CD8-positive, alpha-beta memory T cell (primary cell): ENCODE measurements at places on chromosomes 1 and 21. TPM values are rescaled to one million over a fixed set of nuclear protein-coding genes. Genes with fewer than 3 reads are reported as not detected.

TMEM269 gene
- polyA plus RNA-seq = not detected

DNA sequence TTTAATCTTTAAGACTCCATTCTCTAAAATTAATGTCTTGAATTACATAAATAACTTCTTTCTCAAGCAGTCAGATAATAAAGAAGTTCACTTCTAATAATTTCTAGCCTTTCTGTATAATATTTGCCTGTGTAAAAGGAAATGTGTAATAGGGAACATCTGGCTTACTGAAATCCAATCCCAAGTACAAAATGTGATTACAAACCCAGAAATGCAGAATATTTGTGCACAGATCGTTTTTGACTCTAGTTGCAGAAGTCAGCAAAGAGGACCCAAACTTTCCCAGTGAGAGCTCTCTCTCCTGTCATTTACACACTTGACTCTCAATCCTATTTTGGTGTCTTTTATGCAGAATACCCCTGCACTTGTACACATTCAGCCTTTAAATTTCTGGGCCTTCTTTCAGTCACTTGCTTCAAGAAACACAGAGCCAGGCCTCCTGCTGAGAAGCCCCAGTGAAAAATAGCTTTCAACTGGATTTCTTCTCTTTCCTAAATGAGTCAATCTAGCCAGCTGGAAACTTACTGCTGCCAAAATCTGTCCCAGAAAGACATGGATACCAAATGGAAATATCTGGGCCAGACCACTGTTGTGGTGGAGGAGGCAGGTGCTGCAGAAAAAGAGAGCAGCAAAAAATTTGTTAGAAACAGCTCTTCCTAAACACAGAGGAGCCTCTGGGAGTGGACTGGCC is 68.5 kb upstream of the ADAM30 start:
- no peak for DNase-seq
- no peaks in the 10 kb centered on the region for H3K27me3 ChIP-seq
- H3K36me3 ChIP-seq = peaks cover 23% of the 10 kb centered on the region
- H3K4me3 ChIP-seq = no peak overlapping the region

GRCh38 chr1:216458812-216459211 is 35.6 kb upstream of the USH2A start:
- no peaks in the 10 kb centered on the region for H3K36me3 ChIP-seq
- no peak overlapping the region for H3K27ac ChIP-seq
- no peak overlapping the region for H3K4me3 ChIP-seq
- H3K27me3 ChIP-seq = no peaks in the 10 kb centered on the region
- no peaks in the 10 kb centered on the region for H3K4me1 ChIP-seq

- no peak overlapping the region for H3K27ac ChIP-seq
- no peak overlapping the region for H3K4me3 ChIP-seq
- DNase-seq = no peak
- H3K4me1 ChIP-seq = no peaks in the 10 kb centered on the region
- peaks cover 41% of the 10 kb centered on the region for H3K36me3 ChIP-seq
These were observed 8.1 kb upstream of the TNFRSF4 start for GRCh38 chr1:1221887-1222574.

SPRR1B gene
- not detected for polyA plus RNA-seq

DNA sequence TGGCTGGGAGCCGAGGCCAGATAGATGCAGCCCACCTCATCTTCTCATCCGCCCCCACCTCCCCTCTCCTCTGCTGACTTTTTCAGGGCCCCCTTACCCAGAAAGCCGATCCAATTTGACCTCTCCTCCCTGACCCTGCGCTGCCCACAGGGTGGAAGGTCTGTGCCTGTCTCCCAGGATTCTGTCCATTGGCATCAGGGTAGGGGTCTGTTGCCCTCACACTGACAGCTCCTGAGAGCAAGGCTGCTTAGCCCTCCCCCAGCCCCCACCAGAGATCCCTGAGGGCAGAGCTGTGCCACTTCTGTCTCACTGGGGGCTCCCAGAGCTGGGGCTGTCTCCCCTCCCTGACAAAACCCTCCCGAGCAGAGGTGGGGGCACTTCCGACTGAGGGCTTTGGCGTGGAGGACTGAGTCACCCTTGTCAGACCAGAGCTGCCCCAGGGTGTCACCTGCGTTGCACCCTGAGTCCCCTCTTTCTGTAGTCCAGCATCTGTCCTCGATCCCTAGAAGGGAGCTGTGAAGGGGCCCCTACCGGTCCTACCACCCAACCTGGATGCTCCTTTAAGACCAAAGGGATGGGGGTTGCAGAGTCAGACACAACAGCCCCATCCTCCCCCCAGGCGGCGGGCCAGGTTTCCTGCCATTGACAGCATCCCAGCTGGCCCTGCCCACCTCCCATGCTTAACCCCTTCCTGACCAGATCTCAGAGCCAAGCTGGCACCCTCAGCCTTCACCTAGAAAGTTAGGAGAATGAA is 2.4 kb upstream of the FAM110D start:
- peaks cover 10% of the 10 kb centered on the region for H3K27me3 ChIP-seq
- DNase-seq = no peak
- no peak overlapping the region for H3K4me3 ChIP-seq
- no peak overlapping the region for H3K27ac ChIP-seq
- no peaks in the 10 kb centered on the region for H3K36me3 ChIP-seq

- H3K36me3 ChIP-seq = no peaks in the 10 kb centered on the region
- no peak overlapping the region for H3K27ac ChIP-seq
- no peak for DNase-seq
- peaks cover 8% of the 10 kb centered on the region for H3K4me1 ChIP-seq
These were observed 8.3 kb upstream of the PADI1 start for GRCh38 chr1:17196496-17197185.

CLCNKB gene
- polyA plus RNA-seq = not detected

AUNIP gene
- not detected for polyA plus RNA-seq
